ENCODE measurements at places on chromosomes 6 and 20.

- DNase-seq: no peak
These were observed 88.9 kb upstream of the NT5E start for GRCh38 chr6:85360794-85361642.

- no peak for DNase-seq
These were observed 71.1 kb downstream of the TASP1 start for GRCh38 chr20:13567663-13568062.

- no peak for DNase-seq
These were observed 285.4 kb downstream of the TFAP2C start for GRCh38 chr20:56914532-56914931.

DNA sequence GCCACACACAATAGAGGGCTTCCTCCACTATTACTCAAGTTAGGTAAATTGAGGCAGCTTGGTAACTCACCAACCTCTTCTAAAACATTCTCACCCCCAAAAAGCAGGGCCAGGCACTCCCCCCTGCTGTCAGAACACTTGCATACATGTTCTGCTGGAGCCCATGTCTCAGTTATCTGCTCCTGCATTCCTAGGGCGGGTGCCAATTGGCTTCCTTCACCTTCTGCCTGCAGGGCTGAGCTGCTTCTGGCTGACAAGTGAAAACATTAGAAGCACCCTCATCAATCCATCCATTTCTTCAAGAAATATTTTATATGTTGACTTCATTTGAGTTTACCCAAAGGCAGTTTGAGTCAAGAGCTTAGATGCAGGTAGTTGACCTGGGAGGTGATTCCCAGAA, 4.5 kb upstream of the ENTPD6 start:
- DNase-seq: no peak

- DNase-seq: peak; percentile 30
These were observed 20.7 kb downstream of the GTPBP2 start for GRCh38 chr6:43608310-43608763.

DNA sequence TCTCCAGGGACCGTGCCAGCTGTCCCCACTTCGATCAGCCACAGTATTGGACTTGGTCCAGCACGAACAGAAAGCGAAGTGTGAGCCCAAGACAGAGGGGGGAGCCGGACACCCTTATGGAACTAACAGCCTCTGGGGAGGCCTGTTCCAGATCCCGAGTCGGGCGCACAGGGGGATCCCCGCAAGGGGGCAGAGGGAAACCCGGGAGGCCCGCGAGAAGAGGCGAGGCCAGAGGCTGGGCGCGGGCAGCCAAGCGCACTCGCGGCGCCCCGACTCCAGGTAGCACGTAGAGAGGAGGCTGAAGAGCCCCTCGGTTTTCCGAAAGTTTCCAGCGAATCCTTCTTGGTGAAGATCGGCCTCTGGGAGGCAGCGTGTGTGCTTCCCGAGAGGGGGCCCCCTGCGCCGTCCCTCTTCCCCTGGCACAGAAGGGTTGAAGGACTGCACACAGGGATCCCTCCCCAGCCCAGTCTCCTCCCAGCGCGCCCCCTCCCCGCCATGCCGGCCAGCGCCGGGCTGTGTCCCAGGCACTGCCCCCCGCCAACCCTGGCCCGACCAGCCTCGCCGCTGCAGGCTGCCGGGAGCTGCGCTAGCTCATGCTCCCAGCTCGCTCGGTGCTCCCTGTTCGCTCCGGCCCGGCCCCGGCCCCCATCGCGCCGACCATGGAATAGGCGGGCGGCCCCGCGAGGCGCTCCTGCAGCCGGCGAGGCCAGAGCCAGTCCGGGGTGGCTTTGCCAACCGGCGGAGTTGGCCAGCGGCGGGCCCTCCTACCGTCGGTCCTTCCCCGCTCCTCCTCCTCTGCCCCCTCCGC, 577 bp upstream of the SLC24A3 start:
- DNase-seq: no peak

DNA sequence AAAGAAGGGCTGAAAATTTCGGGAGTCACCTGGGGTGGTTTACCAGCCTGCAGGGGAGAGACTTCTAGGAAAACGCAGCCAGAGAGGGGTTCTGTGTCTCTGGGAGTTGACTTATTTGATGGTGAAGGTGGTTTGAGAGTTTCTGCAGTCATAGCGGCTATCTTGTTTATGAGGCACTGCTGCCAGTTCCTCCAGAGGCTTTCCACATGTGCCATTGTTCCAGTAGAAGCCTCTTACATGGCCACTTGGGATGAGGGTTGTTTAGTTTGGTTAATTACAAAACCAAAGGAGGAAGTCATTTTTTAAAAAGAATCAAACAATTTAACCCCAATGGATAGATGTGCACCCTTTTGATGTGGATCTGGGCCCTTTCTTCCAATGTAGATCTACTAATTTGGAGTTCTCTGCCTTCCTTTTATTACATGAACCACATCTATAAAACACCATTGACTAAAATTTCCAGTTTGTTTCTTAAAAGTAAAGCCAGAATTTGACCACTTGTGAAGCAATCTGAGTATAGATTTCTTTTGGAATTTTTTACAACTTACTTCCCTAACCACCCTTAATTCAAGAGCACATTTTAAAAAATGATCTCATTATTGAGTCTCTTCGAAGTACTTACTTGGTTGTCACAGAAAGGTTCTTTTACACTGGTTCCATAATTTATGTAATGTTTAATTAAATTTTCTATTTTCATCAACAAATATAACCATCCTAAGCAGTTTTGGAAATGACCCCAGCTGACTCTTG, 97.6 kb downstream of the TCP11 start:
- DNase-seq: no peak

- DNase-seq: no peak
These were observed 515.1 kb upstream of the SOX4 start for GRCh38 chr6:21078497-21078896.

- no peak for DNase-seq
These were observed 30.3 kb upstream of the OGFRL1 start for GRCh38 chr6:71258078-71258866.

DNA sequence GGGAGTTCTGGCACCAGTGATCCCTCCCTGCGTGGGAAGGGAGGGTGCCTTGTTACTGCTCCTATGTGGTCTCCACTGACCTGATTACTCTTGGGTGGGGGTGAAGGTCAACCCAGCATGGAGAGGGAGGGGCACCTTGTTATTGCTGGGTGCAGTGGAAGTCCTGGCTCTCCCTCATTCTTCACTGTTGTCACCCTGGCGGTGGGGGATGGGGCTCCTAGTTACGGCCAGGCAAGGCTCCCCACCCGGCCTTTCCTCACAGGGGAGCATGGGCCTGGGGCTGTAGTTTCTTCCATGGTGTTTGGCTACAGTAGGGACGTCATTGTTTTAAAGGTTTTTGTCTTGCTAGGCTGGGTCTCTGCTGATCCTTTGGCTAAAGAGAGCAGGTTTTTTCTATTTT, 40.8 kb downstream of the PACSIN1 start:
- no peak for DNase-seq

DNA sequence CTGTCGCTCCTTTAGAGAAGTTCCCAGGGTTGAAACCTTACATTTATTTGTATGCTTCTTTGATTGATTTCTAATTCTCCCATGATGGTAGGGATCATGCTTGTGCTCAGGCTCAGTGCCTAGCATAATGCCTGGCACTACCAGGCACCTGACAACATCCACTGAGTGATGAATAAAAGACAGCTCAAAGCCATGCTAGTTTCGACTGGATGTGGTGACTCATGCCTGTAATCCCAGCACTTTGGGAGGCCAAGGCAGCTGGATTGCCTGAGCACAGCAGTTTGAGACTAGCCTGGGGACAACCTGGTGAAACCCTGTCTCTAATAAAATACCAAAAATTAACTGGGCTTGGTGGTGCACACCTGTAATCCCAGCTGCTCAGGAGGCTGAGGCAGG, 11.6 kb upstream of the CD164 start:
- DNase-seq: no peak

- no peak for DNase-seq
These were observed 27.4 kb downstream of the UBE3D start for GRCh38 chr6:83038246-83038645.

GRCh38 chr6:36893976-36894932, 8.5 kb downstream of the C6orf89 start:
- DNase-seq: no peak

- peak; percentile 54 for DNase-seq
These were observed 76.2 kb downstream of the FAM229B start for GRCh38 chr6:112163295-112164257.

DNA sequence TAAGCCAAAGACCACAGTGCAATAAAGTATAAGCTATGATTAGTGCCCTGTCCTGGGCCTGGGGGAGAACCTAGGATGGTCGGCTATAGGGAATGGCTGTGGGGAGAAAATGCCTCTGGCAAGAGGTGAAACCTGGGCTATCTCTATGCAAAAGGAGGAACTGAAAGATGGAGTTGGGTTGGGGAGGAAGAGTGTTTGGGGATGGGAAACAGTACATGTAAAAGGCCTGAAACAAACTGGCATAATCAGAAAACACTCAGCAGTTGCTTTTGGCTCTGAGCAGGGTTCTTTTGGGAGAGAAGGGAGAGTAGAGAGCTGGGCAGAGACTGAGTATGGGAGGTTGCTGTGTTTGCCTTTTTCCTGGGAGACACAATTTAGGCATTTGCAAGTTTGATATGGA, 31.9 kb upstream of the FUCA2 start:
- DNase-seq: no peak

- DNase-seq: no peak
These were observed 16.4 kb downstream of the SLCO4A1 start for GRCh38 chr20:62658593-62659178.

- DNase-seq: no peak
These were observed 50.2 kb downstream of the GFRA4 start for GRCh38 chr20:3612795-3613572.

DNA sequence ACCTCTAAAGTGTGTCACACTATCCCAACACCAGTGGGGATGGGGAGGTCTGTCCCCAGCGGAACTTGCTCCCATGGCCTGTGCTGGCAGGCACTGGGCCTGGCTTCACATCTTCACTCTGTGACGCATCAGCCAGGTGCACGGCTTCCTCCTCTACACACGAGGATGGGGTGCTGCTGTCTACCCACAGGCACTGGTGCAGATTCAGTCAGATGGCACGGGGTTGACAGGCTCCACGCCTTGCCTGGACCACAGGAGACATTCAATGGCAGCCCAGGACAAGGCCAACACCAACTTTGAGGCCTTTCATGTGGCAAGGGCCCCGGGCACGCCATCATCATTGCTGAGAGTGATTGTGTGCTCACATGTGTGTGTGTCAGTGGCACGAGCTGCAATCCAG, 92.4 kb downstream of the TMEM242 start:
- DNase-seq: no peak

GRCh38 chr6:26223650-26224546, 136.7 kb downstream of the HFE start:
- peak; percentile 46 for DNase-seq
